ENCODE measurements at places on chromosomes 7 and 10.

- DNase-seq: no peak
Measured at GRCh38 chr10:72875250-72876055, 18.1 kb upstream of the OIT3 start.

GRCh38 chr7:30238721-30239441, 45.5 kb upstream of the ZNRF2 start:
- DNase-seq: no peak

- no peak for DNase-seq
Measured at GRCh38 chr7:102317231-102318059, 30.8 kb downstream of the SH2B2 start.

- DNase-seq: no peak
Measured at GRCh38 chr10:77490534-77491314, 146.9 kb downstream of the KCNMA1 start.

DNA sequence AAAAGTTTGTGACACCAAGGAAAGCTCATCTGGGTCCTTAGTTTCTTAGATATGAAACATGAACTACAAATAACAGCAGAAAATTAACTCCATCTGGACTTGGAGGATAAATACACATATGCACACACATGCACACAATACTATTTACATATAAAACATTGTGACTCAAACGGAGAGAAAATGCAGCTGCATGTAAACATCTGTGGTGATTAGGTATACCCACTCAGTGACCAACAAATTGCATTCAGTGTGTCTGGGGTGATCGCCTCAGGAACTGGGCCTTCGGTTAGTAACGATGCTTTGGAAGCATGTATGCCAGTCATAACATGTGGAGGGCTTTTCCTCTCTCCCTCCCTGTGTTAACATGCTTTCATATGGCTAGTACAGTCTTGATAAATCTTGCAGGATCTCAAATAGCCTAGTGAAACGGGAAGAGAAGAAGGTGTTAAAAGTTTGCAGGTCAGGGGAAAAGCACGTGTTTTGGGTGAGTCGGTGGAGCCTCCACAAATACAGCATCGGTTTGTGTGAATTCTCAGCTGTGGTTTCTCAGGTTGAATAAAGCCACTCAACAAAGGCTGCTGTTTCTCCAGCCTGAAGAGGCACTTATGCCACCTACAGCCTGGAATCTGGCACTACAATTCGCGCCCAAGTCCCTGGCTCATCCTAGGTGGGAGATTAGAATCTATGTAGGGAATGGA, 8.7 kb upstream of the GLRX3 start:
- peak; percentile 72 for DNase-seq

DNA sequence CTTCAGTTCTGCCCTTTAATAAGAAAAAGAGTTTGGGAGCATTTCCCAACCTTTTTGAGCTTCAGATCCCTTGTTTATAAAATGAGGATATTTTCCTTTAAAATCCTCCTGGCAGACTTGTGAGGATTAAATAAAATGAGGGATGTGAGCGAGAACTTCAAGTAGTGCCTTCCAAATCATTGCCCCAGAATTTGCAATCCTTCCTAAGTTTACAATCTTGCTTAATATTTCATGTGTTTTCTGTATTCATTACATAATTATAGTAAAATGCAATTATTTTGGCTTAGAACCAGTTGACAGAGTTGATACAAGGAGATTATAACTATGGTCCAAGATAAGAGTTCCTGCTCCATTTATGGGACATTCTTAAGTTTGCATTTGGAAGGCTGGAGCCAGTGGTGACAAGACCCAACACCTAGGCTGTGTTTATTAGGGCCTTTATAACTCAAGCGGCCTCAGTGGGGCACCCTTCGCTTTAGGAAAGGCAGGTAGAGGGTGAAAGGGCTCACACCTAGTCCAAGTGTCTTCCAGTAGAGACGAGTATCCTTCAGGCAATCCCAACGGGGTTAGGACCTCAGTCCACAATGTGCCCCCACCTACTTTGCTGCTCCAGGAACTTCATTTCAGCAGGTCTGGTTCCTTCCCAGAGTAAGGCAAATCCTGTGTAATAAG, 317.5 kb downstream of the WDR11 start:
- no peak for DNase-seq

DNA sequence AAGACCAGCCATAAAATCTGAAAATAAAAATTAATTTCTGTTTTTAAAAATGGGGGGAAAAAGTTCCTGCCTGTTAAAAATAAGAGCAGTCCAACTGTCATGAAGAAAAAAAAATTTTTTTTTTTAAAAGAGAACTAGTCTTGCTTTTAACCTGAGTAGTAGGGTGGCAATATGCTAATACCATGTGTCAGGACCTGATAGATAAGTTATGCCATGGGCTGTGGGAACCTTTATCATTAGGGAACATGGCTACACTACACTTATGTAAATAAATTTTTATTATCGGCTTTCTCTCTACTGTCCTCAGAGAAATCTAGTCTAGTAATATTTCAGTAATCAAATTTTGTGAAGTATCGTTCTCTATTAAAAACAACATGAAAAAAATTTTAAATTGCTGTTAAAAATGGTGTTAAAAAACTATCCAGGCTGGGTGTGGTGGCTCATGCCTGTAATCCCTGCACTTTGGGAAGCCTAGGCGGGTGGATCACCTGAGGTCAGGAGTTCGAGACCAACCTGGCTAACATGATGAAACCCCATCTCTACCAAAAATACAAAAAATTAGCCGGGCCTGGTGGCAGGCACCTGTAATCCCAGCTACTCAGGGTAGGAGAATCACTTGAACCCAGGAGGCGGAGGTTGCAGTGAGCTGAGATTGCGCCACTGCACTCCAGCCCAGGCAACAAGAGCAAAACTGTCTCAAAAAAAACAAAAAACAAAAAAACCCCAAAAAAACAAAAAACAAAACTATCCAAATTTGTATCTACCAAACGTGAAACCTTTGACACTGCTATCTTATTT, 20.7 kb downstream of the NT5C3A start:
- no peak for DNase-seq
